ENCODE measurements at places on chromosomes 5 and 9. TPM values are rescaled to one million over a fixed set of nuclear protein-coding genes. Genes with fewer than 3 reads are reported as not detected.

CCDC171 gene
- 1.6 TPM for total RNA-seq

ANKRD34B gene
- total RNA-seq: not detected

GGTA1 gene
- total RNA-seq: not detected

GPR150 gene
- total RNA-seq: 0.30 TPM

SLC46A2 gene
- total RNA-seq: not detected

LVRN gene
- 1.3 TPM for total RNA-seq

CBY3 gene
- not detected for total RNA-seq

POU5F2 gene
- total RNA-seq: 0.61 TPM

FCN2 gene
- not detected for total RNA-seq

SLC25A2 gene
- 0.15 TPM for total RNA-seq

LCN9 gene
- total RNA-seq: not detected

OR2V1 gene
- total RNA-seq: not detected

SPATA31A3 gene
- not detected for total RNA-seq

MEF2C gene
- 18.5 TPM for total RNA-seq

DDX4 gene
- total RNA-seq: not detected

TSSK1B gene
- not detected for total RNA-seq

Measured in epithelial cell of umbilical artery (primary cell).